ENCODE measurements at places on chromosomes 7 and 10.

- no peak for DNase-seq
Observed at GRCh38 chr10:72540193-72540807, 85.6 kb downstream of the MICU1 start.

GRCh38 chr10:21368022-21368582, 157.4 kb downstream of the SKIDA1 start:
- no peak for DNase-seq

- no peak for DNase-seq
Observed at GRCh38 chr7:151065516-151065915, 6.1 kb downstream of the SLC4A2 start.

DNA sequence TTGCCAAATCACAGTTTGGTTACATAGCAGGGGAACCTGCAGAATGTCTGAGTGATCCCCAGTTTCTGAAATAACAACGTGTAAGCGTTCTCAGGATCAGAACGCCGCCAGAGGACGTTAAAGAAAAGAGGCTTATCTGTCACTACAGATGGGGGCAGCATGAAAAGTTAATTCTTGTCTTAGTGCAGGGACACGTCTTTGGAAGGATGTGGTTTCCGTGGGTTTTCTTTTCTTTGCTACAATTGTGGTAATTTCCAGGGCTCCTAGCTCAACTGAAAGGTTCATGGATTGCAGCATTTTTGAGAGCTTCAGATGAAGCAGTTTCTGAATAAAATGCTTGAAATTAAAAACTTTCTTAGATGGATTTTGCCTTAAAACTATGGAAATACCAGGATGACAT, 106.6 kb downstream of the PRKCQ start:
- no peak for DNase-seq

- DNase-seq: no peak
Observed at GRCh38 chr7:23742051-23742450, 32.0 kb downstream of the STK31 start.

- no peak for DNase-seq
Observed at GRCh38 chr10:3111621-3112163, 44.3 kb downstream of the PFKP start.

GRCh38 chr10:43091846-43092245, 15.0 kb downstream of the RET start:
- no peak for DNase-seq

GRCh38 chr7:130490888-130491804, 739 bp upstream of the MEST start:
- no peak for DNase-seq

- DNase-seq: no peak
Observed at GRCh38 chr10:51743146-51743545, 43.8 kb upstream of the CSTF2T start.

- DNase-seq: no peak
Observed at GRCh38 chr10:71779641-71780040, 6.3 kb upstream of the VSIR start.
